ENCODE measurements at places on chromosomes 5 and 9.

DNA sequence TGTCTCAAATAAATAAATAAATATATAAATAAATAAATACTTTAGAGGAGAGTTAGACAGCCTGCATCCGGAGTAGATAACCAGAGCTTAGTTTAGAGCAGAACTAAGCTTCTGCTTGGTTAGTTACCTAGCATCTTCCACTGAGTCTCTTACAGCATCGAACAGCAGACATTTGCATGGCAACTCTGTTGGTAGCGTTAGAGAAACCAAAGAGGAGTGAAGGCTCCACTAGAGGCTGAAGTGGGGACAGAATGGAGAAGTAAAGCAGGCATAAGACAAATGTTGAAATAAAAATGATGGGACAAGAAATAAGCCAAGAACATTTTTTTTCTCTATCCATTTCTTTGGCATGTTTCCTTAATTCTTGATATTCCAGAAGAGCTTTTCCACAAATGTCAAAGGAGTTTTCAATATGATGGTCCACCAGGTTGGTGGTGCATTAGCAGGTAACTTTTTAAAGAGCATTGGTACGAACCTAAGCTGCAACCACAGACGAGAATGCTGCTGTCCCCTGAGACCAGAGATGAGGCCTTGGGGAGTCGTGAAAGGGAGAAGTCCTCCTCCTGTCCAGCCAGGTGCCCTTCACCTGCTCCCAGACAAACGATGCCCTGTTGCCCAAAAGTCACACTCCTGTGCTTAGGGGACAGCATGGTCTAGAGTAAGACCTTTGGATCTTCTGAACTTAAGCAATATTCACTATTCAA is 438.3 kb downstream of the DIRAS2 start:
- DNase-seq: no peak

GRCh38 chr9:38333047-38333446 is 59.5 kb upstream of the ALDH1B1 start:
- no peak for DNase-seq

GRCh38 chr5:174690271-174690670 is 34.1 kb upstream of the MSX2 start:
- DNase-seq: no peak

- no peak for DNase-seq
Measured at GRCh38 chr5:93278896-93279295, 302.1 kb downstream of the NR2F1-AS1 start.

DNA sequence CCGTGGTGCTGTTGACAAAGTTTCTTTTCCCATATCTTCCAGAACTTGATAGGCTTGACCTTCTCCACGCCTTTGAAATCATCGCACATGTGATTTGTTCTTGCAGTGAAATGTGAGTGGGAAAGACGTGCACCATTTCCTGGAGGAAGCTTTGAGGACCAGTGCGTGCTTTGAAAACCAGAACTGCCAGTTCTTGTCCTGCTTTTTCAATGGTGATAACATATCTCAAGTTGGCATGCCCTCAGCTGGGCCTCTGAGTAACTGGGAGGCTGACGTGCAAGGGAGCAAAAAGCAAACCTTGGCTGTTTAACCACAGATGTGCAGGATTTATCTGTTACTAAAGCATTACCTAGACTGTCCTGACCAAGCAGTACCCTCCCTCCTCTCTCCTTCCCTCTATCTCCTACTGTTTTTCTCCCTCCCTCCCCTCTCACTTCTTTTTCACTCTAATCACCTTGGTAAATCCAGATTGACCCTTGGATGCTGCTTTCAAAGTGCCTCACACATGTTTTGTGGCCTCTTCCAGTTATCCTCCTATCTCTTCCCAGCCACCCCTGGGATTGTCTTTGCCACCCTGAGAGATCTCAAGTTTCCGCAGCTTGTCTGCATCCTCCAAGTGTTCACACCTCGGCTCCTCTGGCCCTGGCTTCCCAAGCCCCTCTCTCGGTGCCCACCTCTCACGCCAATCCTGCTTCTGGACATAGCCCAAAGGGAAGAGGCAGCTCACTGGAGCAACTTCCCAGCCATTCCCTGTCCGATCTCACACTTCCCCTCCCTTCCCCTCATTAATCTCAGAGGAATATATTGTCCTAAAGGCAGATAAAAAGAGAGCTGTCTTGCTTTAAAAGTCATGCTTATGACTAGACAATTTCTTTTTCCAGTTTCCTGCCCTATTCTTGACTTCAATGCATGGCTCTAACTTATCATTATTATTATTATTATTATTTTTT is 198.3 kb downstream of the ERCC6L2 start:
- no peak for DNase-seq

- DNase-seq: no peak
Measured at GRCh38 chr5:161167016-161167767, 315.2 kb upstream of the ATP10B start.

- no peak for DNase-seq
Measured at GRCh38 chr9:136341042-136341655, 13.8 kb downstream of the GPSM1 start.

- no peak for DNase-seq
Measured at GRCh38 chr9:18821788-18822187, 211.2 kb downstream of the SAXO1 start.

GRCh38 chr5:137565450-137565849 is 66.3 kb upstream of the SPOCK1 start:
- no peak for DNase-seq

GRCh38 chr9:133576031-133576874 is 32.9 kb downstream of the FAM163B start:
- no peak for DNase-seq

- DNase-seq: no peak
Measured at GRCh38 chr5:54645882-54646355, 128.4 kb downstream of the SNX18 start.

DNA sequence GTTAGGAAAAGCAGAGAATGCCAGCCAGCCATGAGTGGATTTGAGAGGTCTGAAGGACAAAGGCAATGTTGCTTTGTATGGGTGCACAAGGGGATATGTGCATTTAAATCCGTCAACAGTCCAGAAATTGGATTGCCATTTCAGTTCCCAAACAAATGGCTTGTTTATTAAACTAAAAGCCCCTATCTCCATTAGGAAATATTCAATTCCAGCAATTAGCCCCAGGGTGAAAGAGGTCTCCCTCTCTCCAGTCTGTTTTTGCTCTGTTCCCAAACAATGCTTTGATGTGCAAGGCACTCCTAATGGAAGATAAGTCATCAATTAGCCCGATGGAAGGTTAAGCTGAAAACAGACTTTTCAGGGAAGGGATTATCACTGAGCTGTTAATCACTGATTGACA is 101.3 kb downstream of the C9orf152 start:
- DNase-seq: no peak

GRCh38 chr5:134777366-134777765 is 18.8 kb downstream of the DDX46 start:
- DNase-seq: no peak

DNA sequence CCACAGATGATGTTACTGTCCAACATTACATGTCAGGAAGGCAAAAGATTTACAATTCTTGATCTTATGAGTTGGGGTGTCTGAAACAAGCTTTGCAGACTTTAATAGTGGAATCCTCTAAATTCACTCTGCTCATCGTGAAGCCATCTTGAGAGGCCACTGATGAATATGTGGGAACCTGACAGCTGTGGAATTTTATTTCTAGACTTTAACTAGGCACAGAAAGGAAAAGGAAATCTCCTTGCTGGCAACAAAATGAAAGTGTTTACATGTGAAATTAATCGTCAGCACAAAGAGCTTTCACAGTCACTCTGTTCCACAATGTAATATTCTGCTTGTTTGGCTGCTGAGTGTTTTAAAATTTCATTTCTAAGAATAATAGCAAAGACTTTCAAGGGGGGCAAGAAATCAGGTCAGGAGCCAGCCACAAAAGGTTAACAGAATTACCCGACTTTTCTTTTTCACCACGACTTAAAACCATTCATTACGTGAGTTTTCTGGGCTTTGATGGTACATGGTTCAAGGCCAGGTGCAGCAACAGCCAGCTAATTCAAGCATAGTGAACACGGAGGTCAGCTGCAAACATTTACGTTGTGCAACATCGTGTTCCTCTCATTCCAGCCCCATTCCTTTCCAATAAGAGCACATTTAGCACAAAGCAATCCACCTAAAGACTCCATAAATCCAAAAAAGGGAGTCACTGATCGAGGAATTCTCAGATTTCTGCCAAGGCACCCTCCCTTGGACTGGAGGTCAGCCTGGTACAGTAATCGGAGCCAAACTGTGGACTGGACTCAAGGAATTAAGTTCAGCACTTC is 14.6 kb downstream of the NREP start:
- DNase-seq: no peak

DNA sequence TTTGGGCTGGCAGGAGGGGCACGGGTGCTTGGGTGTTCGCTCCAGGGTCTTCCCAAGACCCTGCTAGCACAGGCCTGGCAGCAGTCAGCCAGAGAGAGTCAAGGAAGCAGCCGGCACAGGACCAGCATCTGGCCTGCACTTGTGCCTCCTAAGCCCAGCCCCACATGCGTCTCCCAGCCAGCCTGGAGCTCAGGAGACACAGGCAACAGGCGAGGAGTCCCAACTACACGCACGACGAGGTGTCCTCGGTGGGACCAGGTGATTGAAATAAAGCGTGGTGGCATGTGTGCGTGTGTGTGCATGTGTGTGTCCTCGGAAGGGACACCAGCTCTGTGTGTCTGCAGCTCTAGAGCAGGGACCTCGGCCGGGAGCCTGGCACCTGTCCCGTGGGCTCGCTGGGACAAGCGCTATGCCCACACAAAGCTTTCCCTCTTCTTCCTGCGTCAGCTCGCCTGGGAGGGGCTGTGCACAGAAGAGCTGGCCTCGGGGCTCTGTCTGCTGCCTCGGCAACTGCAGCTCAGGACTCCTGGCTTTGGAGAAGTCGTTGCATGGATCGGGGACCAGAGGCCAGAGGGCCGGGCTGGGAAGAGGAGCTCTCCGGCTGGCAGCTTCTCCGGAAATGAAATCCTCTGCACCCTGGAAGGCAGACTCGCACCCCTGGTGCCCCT is 14.7 kb upstream of the SLC9A3 start:
- no peak for DNase-seq

- no peak for DNase-seq
Measured at GRCh38 chr5:31948006-31948405, 226.1 kb downstream of the GOLPH3 start.

DNA sequence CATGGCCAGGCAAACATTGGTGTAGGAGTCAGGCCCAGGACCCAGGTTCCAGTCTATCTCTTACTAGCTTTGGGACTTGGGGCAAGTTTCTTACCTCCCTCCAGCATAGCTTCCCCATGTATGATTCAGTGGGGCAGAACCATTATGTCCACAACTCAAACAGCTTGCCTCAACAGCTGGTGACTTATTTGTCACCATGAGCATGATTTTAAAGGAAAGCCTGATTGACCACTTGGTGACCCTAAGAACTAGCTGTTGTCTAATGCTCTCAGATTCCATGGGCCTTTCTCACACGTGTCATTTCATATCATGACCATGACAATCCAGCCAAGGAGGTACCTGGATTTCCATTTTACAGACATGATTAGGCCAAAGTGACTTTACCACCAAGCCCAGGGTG is 126.4 kb downstream of the TTLL11 start:
- no peak for DNase-seq

GRCh38 chr5:43941806-43942205 is 338.8 kb downstream of the NNT start:
- DNase-seq: no peak

DNA sequence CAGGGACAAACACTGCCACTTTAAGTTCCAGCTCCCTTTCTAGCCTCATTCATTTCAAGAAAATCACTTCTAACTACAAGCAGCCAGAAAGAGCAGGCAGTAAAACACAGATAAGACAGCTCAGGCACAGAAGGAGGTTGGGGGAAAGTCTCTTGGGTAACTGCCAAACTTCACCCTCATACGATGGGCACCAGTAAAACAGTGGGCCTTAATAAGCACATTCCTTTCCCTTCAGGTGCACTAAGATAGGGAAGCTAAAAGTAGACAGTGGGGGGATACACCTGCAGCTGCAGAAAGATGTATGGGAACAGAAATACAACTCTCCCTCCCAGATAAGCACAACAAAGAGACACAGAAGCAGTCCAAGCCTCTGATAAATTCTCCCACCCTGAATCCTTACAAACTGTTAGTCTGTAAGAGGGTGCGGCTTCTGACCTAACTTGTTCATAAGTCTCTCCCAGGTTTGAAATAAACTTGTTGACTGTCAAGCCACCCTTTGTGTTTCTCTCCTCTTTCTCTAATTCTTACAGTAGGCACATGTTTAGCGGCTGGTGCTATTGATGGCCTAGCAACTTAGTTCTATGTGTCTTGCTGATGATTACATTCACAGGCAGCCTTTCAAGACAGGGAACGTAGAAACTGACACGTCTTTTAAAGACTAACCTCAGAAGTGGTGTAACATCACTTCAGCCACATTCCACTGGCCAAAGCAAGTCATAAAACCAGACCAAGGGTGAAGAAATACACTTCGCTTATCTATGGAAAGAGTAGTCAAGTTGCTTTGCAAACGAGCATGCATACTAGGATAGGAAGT is 6.8 kb upstream of the CKS2 start:
- DNase-seq: no peak

DNA sequence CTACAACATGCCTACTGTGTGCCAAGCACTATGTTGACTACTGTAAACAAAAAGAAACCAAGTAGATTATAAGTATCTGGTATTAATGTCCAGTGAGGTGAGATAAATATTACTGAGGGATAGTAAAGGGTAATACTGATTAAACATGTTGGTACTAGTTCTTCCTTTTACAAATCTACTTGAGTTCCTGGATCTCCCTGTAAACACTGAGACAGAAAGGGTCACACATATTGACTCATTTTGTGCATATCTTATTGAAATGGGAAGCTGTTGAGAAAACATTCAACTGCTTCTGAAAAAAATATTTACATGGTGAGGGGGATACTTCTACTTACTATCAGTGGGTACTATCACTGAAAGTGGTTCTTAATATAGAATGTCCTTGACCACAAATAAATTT is 24.3 kb downstream of the EFNA5 start:
- DNase-seq: no peak

DNA sequence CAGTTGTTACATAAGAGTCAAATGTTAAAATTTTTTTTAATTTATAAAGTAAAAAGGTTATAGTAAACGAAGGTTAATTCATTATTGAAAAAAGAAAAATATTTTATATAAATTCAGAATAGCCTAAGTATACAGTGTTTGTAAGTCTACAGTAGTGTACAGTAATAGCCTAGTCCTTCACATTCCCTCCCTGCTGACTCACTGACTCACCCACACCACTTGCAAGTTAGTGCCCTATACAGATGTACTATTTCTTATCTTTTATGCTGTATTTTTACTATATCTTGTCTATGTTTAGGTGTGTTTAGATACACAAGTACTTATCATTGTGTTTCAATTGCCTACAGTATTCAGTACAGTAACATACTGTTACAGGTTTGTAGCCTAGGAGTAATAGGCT is 57.6 kb downstream of the MAMDC2 start:
- no peak for DNase-seq

Data from naive thymus-derived CD8-positive, alpha-beta T cell (primary cell).